ENCODE measurements at places on chromosomes 7 and 10.

GRCh38 chr10:51433949-51434475 is 265.4 kb downstream of the CSTF2T start:
- DNase-seq: no peak

DNA sequence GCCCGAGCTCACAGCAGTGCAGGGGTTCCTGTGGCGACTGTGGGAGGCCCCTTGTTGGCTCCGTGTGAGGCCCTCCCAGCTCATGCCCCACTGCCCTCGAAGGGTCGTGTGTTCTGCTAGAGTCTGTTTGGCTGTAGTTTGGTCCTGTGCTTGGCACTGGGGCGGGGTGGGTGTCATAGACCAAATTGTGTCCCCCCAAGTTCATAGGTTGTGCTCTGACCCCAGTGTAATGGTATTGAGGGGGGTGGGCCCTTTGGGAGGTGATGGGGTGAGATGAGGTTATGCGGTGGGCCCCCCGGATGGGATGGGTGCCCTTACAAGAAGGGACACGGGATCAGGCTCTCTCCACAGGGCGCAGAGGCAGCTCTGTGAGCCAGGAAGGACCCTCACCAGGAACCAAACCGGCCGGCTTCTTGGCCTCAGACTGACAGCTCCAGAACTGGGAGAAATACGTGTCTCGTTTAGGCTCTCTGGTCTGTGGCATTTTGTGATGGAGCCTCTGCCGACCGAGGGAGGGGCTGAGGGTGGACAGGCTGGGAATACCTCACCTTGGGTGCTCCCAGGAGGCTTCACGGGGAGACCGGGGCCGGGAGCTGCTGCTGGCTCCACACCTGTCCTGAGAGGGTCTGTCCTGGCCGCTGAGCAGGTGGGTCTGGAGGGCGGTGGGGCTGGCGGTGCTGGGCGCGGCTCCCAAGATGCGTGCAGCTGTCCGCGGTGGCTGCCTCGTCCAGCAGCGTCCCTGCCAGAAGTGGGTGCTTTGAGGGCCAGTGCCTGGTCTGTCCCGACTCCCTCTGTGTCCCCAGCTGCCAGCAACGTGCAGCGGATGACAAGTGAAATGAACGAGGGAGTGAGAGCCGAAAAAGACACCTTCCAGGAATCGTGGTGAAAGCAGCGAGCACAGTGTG is 89.4 kb downstream of the INPP5A start:
- DNase-seq: no peak

GRCh38 chr7:12178317-12178716 is 32.8 kb upstream of the TMEM106B start:
- DNase-seq: no peak

- no peak for DNase-seq
These were observed 131.9 kb downstream of the C10orf90 start for GRCh38 chr10:126538439-126539135.

DNA sequence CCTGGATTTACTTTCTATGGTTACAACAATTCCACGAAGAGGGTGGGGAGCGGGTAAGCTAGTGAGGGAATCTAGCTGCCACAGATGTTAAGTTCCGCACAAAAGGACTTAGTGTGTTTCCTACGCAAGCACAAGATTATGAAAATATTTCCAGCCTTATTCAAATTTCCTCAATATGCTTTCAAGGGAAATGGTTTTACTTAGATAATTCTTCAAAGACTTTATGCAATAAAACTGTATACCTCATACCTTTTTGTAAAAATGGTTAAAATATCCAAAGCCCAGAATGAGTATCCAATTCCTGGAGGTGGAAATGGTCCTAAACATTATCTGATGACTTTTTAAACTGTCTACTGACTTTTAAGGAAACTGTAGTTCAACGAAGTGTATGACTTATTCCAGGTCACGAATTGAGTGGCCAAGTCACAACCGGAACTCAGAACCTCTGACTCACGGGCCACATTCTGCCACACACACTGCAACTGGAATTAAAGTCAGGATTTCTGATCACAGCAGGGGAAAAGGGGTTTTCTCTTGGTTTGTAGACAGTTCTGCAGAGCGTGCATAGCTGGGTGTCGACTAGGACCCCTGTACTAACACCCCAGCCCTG is 20.2 kb upstream of the INSIG1 start:
- DNase-seq: no peak

GRCh38 chr10:71837098-71837827 is 13.8 kb downstream of the PSAP start:
- DNase-seq: no peak

DNA sequence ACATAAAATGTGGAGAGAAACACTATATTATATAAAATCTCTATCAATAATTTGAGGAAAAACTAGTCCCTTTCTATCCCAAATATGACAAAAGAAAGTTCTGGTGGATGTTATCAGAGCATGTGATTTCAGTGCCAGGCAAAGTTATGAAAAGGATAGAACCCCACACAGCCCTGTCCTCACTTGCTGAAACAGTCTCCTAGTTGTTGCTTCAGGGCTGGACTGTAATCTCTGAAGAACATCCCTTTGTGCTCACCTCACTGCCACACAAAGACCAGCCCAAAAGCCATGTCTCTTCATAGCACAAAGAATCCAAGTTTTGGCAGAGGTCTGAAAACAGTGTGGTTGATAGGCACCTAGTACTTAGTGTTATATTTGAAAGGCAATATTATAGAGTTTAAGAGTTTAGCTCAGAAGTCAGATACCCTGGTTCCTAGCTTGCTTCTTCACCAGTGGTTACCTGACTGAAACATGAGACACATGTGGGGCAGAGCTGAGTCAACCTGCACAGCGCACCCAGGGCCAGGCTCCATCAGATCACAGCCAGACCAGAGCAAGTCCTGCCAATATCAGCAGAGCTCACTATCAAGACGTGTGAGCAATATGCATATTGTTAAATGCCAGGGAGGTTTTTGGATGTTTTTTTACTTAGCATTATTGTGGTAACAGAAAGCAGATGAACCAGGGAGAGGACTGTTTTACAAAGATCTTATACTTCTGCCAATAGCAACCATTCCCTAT is 25.0 kb downstream of the CYP3A7 start:
- no peak for DNase-seq

- DNase-seq: no peak
These were observed 93.2 kb downstream of the ZRANB1 start for GRCh38 chr10:125035136-125035535.

GRCh38 chr10:86105640-86106039 is 261.0 kb downstream of the GRID1 start:
- DNase-seq: no peak

- no peak for DNase-seq
These were observed 17.5 kb upstream of the CPVL start for GRCh38 chr7:29163854-29164253.

DNA sequence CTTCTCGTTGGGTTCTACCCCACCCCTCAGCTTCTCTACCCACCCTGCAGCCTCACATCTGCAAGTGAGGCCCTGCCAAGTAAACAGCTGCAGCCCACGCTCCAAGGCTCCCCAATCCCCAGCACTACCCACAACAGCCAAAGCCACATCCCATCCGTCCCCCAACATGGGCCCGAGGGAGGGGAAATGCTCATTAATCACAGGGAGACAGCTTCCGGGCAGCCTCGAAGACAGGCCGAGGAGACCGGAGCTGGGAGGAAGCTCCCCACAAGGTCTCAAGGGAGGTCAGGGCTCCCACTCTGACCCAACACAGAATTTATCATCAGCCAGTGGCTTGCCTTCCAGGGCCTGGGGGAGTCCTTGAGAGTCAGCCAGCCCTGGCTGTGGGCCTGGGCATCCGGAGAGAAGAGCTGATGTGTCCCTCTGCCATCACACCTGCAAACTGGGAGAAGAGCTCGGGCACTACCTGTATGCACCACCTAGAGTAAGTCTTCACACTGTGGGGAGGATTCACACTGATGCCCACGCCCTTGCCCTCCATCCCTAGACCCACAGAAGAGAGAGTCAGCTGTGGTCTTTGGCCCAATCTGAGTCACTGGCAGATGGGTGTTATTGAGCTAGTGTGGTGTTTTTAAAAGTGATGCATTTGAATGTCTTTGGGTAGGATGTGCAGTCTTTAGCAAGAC is 115.5 kb upstream of the ZMIZ1 start:
- no peak for DNase-seq

DNA sequence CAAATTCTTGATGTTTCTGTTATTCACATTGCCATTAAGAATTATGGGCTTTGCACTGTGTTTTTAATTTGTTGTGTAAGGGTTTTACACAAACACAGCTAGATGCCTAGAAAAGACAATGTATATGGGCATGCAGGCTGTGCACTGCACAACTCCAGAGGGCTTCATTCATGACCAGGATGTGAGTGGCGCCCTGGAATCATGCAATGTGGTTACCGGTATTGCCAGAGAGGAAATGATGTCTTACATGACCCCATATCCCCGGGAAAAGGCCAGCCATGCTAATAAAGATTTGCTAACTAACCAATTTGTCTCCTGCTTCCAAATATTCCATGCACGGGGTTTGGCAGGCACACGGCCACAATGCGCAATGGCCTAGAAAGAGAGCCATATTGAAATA is 16.9 kb downstream of the KCNMA1 start:
- no peak for DNase-seq
